ENCODE measurements at places on chromosomes 16 and 17.

GRCh38 chr17:51803161-51803560, 355.4 kb downstream of the CA10 start:
- DNase-seq, result no peak

GRCh38 chr17:15981208-15981607, 18.3 kb downstream of the ZSWIM7 start:
- DNase-seq, result no peak

DNA sequence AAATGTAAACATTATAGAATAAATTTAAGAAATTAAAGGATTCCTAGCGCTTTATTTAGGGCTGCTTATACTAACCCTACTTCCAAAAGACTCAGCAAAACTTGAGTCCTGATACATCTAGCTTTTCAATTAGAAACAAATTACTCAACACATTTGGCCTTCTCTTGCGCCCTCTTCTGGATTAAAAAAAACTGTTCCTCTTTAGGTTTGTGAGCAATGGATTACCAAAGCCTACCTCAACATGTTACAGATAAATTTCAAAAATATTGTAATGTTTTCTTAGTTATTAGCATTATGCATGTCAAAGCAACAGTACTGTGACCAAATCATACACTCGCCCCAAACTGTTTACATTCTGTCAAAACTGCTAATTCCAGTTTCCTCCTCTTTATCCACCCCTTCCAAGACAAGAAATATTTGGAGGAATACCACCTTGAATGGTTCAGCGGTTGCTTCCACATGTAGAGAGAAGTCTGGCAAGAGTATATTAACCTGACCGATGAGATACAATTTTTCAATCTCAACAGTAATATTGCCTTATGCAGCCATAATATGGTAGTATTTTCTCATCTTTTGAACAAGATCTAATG, 2.7 kb downstream of the NUFIP2 start:
- no peak for DNase-seq

DNA sequence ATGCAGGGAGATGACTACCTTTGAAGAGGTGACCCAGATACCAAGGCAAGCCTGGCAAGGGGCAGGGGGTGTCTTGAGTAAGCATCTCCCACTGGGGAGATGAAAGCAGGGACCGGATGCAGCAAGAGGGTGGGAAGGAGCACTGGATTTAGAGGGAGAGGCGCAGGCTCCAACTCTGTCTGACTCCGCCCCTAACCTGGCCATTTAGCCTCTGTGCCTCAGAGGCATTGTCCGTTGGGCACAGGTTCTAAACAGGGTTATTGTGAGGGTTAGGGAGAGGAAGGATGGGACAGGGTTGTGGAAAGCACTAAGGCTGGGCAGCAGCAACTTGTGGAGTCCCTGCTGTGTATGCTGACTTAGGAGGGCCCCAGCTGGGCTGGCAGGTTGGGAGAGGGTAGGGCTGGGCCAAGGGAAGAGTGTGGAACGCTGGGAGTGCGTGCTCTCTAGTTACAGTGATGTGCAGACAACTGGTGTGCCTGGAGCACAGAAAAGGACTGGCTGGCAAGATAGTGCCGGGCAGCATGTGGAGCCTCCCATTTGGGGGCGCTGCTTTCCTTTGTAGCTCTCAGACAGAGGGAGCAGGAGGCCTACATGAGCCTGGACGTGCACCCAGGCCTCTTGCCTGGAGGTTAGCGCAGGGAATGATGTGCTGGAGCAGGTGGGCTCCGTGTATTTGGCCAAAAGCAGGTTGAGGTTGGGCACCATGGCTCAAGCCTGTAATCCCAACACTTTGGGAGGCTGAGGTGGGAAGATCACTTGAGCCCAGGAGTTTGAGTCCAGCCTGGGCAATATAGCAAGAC, 26.2 kb downstream of the TBX2 start:
- DNase-seq, result no peak

DNA sequence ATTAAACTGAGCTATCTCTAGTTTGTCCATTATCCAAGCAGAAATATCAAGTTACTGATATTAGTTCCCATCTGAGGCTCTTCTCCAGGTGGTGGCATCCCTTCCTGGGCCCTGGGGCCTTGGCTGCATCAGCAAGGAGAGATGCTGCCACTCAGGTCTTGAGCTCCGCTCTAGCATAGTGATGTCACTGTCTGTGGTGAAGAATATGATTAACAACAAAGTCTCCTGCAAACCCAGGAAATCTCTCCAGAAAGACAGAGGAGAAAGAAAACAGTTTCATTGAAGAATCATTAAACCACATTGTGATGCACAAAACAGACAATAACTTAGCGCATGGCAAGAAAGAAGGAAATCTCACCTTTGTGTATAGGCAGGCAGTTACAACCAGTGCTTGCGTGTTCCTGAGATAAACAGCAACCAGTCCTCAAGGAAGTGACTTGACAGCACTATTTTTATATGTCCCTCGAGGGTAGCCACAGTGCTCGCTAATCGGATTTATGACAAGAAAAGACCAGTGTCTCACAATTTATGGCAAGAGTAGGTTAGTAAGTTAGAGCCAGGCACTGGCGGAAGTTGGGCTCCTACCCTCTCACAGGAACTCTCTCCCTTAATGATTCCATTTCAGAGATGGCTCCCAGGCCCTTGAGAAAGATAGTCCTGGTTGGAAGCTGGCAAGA, 151.1 kb downstream of the AHSP start:
- no peak for DNase-seq

DNA sequence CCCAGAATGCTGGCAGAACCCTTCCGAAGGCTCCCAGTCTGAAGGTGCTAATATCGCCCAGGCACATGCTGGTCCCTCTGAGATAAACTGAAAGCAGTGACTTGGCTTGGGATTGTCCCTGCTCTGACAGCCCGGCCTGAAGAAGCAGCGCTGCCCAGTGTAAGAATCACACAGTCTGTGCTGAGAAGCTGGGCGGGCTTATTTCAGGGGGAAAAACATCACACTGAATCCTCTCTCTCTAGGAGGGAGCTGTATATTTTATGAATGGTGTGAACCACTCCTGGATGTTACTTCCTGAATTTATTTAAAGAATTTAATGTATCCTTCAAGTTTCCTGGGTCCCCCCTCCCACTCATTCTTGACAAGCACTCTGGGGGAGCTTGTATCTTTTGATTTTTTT, 36.3 kb downstream of the GAS7 start:
- DNase-seq, result no peak

GRCh38 chr17:58998871-58999270, 107.8 kb downstream of the TRIM37 start:
- no peak for DNase-seq

GRCh38 chr16:57876210-57876609, 73.9 kb upstream of the KIFC3 start:
- no peak for DNase-seq

Measured in stimulated activated CD8-positive, alpha-beta memory T cell treated with anti-CD3 and anti-CD28 coated beads, Interleukin-7, amount 100 ng/mL, for 24 hours (primary cell).